ENCODE measurements at places on chromosomes 7 and 10.

- no peak for DNase-seq
Measured at GRCh38 chr7:39825401-39825980, 124.6 kb upstream of the CDK13 start.

- DNase-seq = no peak
Measured at GRCh38 chr10:21519397-21519933, 6.0 kb downstream of the SKIDA1 start.

DNA sequence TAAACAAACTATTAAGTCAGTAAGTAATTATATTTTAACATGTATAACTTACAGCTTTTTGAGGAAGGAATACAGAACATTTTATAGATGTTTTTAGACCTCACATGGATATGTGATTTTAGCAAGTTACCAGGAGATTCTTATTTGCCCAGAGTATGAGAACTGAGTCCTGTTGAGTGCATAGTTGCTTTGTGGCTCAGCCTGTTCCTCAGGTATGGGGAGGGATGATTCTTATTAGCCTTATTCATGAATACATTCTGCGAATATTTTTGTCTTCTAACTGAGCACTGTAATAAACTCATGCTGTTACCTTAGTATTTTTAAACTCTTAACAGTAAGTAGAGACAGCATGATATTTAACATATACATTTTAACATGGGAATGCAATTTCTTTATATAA, 17.9 kb downstream of the BTAF1 start:
- DNase-seq = no peak

- DNase-seq = no peak
Measured at GRCh38 chr7:20991544-20991943, 204.9 kb upstream of the SP8 start.

- DNase-seq = no peak
Measured at GRCh38 chr7:116439841-116440549, 59.5 kb upstream of the CAV2 start.

Measured in fibroblast of gingiva (primary cell).